Hematopoietic multipotent progenitor cell treated with erythropoietin and hydrocortisone succinate and interleukin-3 and kit ligand, for 4 days (in vitro differentiated cells): ENCODE measurements at places on chromosomes 5 and 9.

DNA sequence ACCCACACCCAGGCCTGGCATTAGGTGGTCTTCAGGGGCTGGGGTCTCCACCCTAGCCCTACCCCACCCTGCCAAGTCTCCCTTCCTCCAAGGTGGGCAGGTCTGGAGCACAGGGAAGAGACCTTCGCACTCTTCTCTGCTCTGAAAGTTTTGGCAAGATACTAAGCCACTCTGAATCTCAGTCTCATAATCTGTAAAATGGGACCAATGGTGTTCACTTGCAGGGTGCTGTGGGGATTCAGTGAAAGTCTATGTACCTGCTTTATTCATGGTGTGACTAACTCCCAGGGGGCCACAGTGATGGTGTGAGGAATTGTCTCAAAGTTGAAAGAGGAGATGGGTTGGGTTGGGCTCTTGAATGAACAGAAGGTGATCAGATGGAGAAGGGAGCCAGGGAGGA is 25.0 kb downstream of the LHX2 start:
- no peak for DNase-seq

DNA sequence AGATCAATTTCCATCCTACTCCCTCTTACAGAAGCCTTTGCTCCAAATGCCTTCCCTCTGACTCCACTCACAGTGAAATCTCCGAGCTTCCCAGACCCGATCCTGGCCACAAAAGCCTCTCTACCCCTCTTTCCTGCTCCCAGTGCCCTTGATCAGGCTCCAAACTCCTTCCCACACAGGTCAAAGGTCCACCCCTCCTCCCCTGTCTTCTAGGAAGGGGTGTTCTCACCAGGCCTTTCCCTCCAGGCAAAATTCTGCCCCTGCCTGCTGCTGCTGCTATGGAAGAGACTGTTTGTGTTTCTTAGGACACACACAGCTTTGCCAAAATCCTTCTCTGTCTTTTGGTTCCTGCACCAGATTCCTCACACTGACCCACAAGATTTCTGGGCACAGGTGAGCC is 85.8 kb upstream of the ALDH1A1 start:
- no peak for DNase-seq

GRCh38 chr9:2260417-2261306 is 245.5 kb downstream of the SMARCA2 start:
- DNase-seq = no peak

- DNase-seq = peak; percentile 38
Measured at GRCh38 chr9:108150736-108151586, 661.4 kb upstream of the KLF4 start.

- peak; percentile 32 for DNase-seq
Measured at GRCh38 chr5:32172923-32173266, 1.2 kb downstream of the GOLPH3 start.

DNA sequence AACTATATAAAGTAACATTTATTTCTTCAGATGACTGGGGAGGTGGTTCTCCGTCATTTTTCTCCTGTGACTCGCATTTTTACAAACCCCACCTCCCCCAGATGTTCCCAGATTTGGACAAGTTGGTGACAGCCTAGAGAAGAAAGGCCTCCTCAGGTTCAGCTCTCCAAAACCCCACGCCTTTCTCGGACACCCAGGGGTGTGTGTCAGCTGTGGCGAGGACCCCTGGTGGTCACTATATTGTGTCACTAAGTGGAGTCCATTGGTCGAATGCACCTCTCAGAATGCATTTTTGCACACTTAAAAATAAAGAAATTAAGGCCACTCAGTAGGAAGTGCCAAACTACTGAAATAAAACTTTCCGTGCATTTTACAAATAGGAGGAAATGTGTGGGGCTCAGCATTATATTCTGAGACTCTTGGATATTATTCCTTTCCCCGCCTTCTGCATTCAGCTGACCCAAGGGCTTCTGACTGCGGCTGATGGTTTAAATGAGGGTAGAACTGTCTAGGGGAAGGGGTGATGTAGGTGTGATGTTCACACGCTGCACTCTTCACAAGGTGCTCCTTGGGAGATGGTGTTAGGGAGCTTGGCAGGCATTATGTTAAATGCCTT is 47.6 kb downstream of the ACO1 start:
- peak; percentile 77 for DNase-seq

- DNase-seq = peak; percentile 66
Measured at GRCh38 chr5:86974955-86975354, 292.7 kb upstream of the RASA1 start.

- DNase-seq = no peak
Measured at GRCh38 chr9:8382266-8382665, 582.7 kb upstream of the DMAC1 start.

DNA sequence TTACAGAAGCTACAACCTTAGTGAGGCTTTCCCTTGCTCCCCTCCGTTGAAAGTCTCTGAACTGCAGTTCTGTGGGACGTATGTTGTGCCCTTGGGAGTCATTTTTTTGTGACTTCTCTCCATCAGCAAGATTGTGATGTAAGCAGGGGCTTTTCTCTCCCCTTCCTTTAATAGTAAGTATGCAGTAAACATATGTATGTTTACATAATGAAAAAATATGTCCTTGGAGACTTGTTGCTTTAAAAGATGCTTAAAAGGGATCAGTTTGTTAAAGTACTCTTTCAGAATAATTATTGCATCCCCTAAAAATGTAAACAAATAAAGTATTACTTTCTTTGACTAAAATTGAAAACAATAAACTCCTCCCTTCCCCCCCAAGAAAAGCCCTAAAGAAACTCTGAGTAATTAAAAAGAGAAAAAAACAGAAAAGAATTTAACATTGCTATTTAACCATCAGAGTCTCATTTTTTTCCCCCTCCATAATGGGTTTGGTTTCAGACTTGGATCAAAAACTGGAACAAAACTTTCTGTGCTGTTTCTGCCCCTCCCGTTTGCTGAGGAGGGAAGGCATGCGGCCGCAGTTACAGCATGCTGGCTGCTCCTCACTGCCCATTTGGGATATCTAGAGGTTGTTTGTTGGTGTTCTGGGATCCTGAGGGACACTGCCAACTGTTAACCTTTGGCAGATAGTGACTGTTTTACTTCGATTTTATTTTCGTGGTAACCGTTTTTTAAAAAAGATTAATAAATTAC is 40.2 kb downstream of the TRIO start:
- no peak for DNase-seq

- DNase-seq = peak; percentile 70
Measured at GRCh38 chr5:58582019-58582802, 664 bp upstream of the RAB3C start.

- no peak for DNase-seq
Measured at GRCh38 chr5:150186897-150187296, 3.0 kb upstream of the SLC6A7 start.

DNA sequence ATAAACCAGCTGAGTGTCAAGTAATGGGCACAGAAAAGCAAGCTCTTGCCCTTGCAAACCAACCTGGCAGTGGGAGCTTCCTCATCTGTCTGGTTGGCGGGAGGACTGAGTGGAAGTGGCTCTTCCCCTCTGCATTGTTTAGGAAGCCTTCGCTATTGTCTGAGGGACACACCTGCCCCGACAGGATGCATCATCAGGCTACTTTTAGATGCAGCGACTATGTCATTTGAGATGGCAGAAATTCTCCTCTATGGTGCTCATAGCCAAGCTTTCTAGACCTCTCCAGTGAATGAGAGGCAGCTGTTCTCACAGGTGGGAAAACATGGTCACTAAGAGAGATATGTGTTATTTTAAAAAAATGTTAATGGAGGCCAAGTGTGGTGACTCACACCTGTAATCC is 104.0 kb downstream of the DOCK8 start:
- DNase-seq = no peak

GRCh38 chr5:80554646-80555045 is 15.4 kb downstream of the ANKRD34B start:
- no peak for DNase-seq

DNA sequence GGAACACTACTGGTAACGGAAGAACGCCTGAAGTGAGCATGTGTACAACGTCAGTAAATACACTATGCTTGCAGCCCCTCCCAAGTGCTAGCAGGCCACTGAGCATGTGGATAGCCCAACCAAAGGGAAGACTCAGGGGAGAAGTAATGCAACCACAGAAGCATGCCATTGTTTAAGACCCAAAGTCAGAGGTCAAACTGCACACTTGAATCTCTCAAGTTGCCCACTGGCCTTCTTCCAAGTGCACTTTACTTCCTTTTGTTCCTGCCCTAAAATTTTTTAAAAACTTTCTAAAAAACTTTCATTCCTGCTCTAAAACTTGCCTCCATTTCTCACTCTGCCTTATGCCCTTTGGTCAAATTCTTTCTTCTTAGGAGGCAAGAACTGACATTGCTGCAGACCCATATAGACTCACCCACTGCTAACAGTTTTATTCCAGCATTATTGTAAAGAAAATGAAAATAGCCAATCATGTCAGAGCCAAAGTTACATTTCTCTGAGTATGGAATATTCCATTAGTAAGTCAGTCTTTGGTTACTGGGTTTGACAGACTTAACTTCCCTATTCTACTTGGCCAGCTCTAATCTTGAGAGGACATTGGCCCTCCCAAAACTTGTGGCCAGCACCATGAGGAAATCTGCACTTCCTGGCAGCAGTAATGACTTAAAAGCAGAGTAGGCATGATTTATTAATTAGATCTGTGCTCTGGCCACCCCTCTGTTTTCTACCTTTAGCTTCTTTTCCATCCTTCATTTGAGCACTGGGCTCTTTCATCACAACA is 76.9 kb downstream of the TSSK1B start:
- DNase-seq = peak; percentile 62
